ENCODE measurements at places on chromosomes 3 and 15.

- no peaks in the 10 kb centered on the region for H3K4me1 ChIP-seq
- H3K27me3 ChIP-seq, result no peaks in the 10 kb centered on the region
- no peak overlapping the region for H3K4me3 ChIP-seq
- DNase-seq, result no peak
These were observed 24.5 kb downstream of the NANOGP8 start for GRCh38 chr15:35060591-35060990.

- H3K27me3 ChIP-seq, result no peaks in the 10 kb centered on the region
- no peaks in the 10 kb centered on the region for H3K36me3 ChIP-seq
- H3K4me1 ChIP-seq, result no peaks in the 10 kb centered on the region
- DNase-seq, result no peak
- H3K27ac ChIP-seq, result no peak overlapping the region
- H3K4me3 ChIP-seq, result no peak overlapping the region
These were observed 196.1 kb downstream of the UBE2E2 start for GRCh38 chr3:23399221-23399620.

- H3K4me3 ChIP-seq, result peak overlapping the region; percentile 4
- H3K4me1 ChIP-seq, result peaks cover 5% of the 10 kb centered on the region
- DNase-seq, result no peak
- no peaks in the 10 kb centered on the region for H3K36me3 ChIP-seq
These were observed 216.9 kb downstream of the ATP8B4 start for GRCh38 chr15:49901996-49902684.

DNA sequence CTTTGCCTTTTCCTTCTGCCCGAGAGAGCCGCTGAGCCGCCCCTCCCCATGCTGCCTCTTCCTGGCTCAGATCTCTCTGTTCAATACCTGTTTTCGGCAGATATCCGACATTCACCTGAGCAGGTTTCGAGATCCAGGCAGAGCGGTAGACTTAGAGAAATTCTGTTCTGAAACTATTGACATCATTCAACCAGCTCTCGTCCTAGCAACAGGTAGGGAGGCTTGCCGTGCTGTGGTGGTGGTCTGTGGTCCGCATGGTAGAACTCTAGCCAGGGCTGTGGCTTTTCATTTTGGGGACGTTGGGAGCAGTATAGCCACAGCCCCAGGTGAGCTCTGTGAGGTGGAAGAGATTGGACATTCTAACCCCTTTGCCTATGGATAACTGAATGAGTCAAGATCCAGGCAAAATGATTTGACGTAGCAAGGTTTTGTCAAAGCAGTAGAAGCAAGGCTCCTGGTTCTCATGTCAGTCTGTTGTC is 810 bp downstream of the TMEM62 start:
- peak overlapping the region; percentile 77 for H3K27ac ChIP-seq
- H3K27me3 ChIP-seq, result no peaks in the 10 kb centered on the region
- peaks cover 2% of the 10 kb centered on the region for H3K4me1 ChIP-seq
- DNase-seq, result no peak
- peak overlapping the region; percentile 83 for H3K4me3 ChIP-seq
- H3K36me3 ChIP-seq, result peaks cover 24% of the 10 kb centered on the region

GRCh38 chr15:41888662-41889253 is 5.1 kb downstream of the SPTBN5 start:
- DNase-seq, result no peak
- H3K36me3 ChIP-seq, result no peaks in the 10 kb centered on the region
- no peak overlapping the region for H3K4me3 ChIP-seq
- no peak overlapping the region for H3K27ac ChIP-seq
- H3K27me3 ChIP-seq, result no peaks in the 10 kb centered on the region

GRCh38 chr15:74227968-74228722 is 8.0 kb upstream of the CCDC33 start:
- H3K27me3 ChIP-seq, result no peaks in the 10 kb centered on the region
- H3K27ac ChIP-seq, result no peak overlapping the region
- no peaks in the 10 kb centered on the region for H3K36me3 ChIP-seq
- H3K4me1 ChIP-seq, result peaks cover 4% of the 10 kb centered on the region
- H3K4me3 ChIP-seq, result no peak overlapping the region

DNA sequence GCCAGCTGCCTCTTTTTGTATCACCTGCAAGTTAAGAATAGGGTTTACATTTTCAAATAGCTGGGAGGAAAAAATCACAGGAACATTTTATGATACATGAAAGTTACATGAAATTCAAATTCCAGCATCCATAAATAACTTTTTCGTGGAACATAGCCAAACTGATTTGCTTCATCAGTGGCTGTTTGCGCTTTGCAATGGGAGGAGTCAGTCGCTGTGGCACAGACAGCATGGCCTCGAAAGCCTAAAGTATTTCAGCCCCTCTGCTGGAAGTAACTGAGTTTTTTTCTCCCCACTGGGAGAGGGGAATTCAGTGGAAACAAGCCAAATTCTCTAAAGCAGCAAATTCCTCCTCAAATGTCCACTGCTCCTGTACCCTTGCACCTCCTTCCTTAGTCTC is 271.9 kb downstream of the SUCLG2 start:
- no peaks in the 10 kb centered on the region for H3K27me3 ChIP-seq
- no peak for DNase-seq
- H3K4me3 ChIP-seq, result no peak overlapping the region
- no peak overlapping the region for H3K27ac ChIP-seq

DNA sequence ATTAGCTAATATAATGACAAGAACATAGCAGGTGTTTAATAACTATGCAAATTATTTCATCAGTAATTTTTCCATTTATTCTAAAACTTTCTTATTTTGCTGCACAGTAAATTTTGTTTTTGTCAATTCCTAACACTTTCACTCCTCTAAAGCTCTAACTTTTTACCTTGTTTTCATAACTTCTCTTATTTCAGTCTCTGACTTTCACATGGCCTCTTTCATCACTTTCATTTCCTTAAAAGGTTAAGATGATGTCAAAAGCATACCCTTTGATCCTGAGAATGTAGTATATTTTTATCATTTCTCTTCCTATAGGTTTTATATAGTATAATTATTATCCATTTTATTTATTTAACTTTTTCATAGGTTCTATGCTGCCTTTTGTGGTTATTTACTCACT is 1325.8 kb upstream of the ALCAM start:
- no peak for DNase-seq
- H3K27ac ChIP-seq, result no peak overlapping the region
- no peaks in the 10 kb centered on the region for H3K36me3 ChIP-seq
- no peaks in the 10 kb centered on the region for H3K4me1 ChIP-seq

DNA sequence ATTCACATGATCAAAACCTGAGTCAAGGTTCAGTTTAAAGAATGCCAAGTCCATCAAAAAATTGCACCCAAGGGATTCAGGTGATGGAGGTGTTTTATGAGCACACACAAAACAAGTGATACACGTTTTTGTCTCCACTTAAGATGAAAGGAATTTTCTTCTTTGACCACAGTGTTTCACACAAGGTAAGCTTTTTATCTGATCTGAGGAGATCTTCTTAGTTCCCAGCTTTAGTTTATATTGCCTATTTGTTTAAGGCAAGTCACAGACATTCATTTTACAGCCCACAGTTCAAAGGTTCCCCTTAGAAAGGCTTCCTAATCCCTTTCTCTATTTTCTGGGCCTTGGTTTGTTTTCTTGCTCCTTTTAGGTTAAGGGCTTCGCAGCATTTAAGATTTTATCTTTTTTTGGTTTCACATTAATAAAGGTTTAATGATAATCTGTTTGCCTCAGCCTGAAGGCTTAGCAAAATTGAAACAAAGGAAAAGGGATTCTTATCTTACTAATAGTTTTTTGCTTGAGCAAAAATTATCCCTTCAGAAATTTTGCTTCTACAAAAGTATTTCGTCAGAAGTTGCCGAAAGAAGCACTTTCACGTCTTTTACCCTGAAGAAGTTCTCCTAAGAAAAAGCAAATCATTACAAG is 420.5 kb upstream of the NAALADL2 start:
- H3K4me1 ChIP-seq, result peaks cover 5% of the 10 kb centered on the region
- H3K27ac ChIP-seq, result peak overlapping the region; percentile 90
- no peaks in the 10 kb centered on the region for H3K27me3 ChIP-seq
- DNase-seq, result no peak
- no peak overlapping the region for H3K4me3 ChIP-seq
- H3K36me3 ChIP-seq, result no peaks in the 10 kb centered on the region

- H3K4me3 ChIP-seq, result no peak overlapping the region
- DNase-seq, result no peak
- no peaks in the 10 kb centered on the region for H3K36me3 ChIP-seq
- no peaks in the 10 kb centered on the region for H3K4me1 ChIP-seq
- no peaks in the 10 kb centered on the region for H3K27me3 ChIP-seq
These were observed 36.3 kb upstream of the DCLK3 start for GRCh38 chr3:36800533-36801116.

GRCh38 chr3:24426896-24427295 is 67.8 kb downstream of the THRB start:
- peak overlapping the region; percentile 20 for H3K27ac ChIP-seq
- H3K4me3 ChIP-seq, result no peak overlapping the region
- peaks cover 6% of the 10 kb centered on the region for H3K4me1 ChIP-seq
- no peaks in the 10 kb centered on the region for H3K36me3 ChIP-seq
- H3K27me3 ChIP-seq, result no peaks in the 10 kb centered on the region
- no peak for DNase-seq

GRCh38 chr15:40250771-40251483 is 12.1 kb downstream of the PAK6 start:
- no peak overlapping the region for H3K4me3 ChIP-seq
- peaks cover 16% of the 10 kb centered on the region for H3K4me1 ChIP-seq
- H3K27ac ChIP-seq, result no peak overlapping the region
- DNase-seq, result no peak
- H3K36me3 ChIP-seq, result no peaks in the 10 kb centered on the region
- H3K27me3 ChIP-seq, result no peaks in the 10 kb centered on the region

Measured in ascending aorta (tissue), 2 donors.